ENCODE measurements at places on chromosomes 12 and 14. TPM values are rescaled to one million over a fixed set of nuclear protein-coding genes. Genes with fewer than 3 reads are reported as not detected.

Gene TPH2
- not detected for total RNA-seq

Gene C12orf42
- not detected for total RNA-seq

DNA sequence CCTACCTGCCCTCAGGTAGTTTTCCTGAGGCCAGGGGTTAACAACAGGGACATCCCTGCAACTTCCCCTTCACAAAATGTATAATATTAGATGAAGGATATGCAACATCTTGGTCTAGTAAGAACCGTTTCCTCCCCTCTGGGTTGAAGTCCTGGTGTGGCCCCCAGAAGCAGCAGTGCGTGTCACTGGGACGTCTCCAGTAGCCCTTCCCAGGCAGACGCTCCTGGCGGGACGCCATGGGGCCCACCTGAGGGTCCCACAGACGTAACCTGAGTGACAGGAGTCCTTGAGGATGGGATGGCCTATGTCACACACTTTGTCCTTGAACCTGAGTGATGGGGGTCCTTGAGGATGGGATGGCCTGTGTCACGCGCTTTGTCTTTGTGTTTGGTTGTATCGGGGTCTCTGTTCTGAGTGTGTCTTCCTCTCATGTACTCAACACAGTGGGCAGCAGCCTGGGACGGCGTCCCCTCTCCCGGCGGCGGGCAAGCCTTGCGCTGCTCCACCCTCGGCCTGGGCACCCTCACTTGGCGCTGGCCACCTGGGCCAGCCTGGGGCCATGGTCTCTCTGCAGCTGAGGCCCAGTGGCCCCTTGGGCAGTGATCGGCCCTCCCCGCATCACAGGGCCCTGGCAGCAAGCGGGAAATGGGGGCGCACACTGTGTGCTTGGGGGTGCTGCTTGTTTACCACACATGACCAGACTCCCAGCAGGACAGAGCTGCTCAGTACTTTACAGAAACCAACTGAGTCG is 14.3 kb upstream of the AMN start:
- no peak for DNase-seq

GRCh38 chr14:69315301-69315700 is 55.3 kb downstream of the GALNT16 start:
- DNase-seq = no peak

GRCh38 chr14:52922059-52922458 is 28.8 kb downstream of the FERMT2 start:
- DNase-seq = no peak

DNA sequence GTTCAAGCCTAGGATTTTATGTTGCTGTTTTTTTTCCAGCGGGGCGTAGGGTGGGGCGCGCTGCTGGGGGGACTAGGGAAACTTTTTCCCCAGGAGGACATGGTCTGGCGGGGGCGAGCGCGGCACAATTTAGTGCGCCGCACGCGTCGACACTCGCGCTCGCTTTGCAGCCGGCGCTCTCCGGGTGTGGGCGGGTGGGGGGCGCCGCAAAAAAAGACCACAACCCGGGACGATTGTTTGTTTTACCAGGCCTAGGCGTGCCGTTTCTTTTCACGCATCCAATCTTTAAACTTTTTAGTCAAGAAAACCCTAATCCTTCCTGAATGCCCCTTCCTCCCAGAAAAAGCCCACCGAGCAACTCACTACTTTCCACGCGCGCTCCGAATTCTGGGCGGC is 865 bp upstream of the ZFP36L1 start:
- no peak for DNase-seq

GRCh38 chr12:116595186-116595585 is 36.0 kb downstream of the MAP1LC3B2 start:
- peak; percentile 18 for DNase-seq

DNA sequence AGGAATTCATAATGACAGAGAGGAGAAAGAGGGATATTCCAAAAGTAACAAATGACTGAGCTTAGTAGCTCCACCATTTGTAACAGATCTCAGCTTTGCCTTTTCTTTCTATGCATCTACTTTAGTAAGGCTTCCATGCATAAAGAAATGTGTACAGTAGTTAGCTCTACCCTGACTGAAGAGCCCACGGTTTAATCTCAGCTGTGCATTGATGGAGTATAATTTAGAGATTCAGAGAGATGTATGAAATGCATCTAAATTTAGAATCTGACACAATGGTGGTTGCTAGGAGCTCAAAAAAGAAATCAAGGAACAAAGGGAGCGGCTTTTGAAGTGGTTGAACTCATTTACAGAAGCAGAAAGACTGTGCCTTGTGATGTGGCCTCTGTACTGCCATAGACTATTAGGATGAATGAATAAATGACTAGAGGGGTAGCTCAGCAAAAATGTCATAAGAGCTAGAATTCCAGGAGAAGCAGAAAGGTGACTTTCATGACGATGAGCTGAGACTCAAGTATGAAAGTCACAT is 838.6 kb downstream of the RPS29 start:
- no peak for DNase-seq

- DNase-seq = no peak
These were observed 3.6 kb upstream of the RCOR1 start for GRCh38 chr14:102588821-102589220.

GRCh38 chr14:36207500-36207899 is 31.0 kb upstream of the PTCSC3 start:
- no peak for DNase-seq
